ENCODE measurements at places on chromosomes 6 and 20.
A peak's percentile ranks its signal among the peaks of the same experiment; 100 is the strongest.

GRCh38 chr6:27889628-27890444, 22.4 kb downstream of the OR2B2 start:
- no peak for DNase-seq

GRCh38 chr6:163457637-163458561, 43.4 kb downstream of the QKI start:
- no peak for DNase-seq

GRCh38 chr20:8670893-8671215, 398.0 kb upstream of the PLCB4 start:
- peak; percentile 39 for DNase-seq

- no peak for DNase-seq
These were observed 532 bp downstream of the TMEM74B start for GRCh38 chr20:1184260-1184637.

DNA sequence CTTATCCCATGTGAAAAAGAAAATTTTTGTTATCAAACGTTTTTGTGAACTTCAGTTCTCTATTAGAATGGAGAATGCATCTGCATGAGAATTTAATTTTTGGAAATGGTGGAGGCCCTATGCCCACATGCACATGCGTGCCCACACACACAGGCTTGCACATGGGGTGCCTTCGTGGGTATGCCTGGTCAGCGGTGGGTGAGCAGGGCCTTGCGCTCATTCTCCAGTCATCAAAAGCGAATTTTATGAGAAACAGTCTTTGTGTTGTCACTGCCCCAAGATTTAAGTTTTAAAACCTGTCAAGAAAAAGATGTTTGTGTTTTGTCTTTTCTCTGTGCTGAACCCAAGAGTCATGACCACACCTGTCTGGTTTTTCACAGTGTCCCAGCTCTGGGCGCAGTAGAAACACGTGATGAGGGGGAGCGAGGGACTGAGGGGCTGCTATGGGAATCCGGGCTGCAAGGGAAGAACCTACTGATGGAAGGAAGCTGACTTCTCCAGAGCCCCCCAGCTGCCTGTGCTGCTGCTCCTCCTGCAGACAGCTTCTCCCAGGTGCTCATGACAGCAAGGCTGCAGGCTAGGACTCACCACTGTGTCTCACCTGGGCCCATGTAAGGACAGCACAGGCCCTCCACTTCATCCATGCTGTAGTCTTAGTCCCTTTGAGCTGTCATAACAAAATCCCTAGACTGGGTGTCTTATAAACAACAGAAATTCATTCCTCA, 153.6 kb downstream of the SYCP2 start:
- DNase-seq, result no peak

DNA sequence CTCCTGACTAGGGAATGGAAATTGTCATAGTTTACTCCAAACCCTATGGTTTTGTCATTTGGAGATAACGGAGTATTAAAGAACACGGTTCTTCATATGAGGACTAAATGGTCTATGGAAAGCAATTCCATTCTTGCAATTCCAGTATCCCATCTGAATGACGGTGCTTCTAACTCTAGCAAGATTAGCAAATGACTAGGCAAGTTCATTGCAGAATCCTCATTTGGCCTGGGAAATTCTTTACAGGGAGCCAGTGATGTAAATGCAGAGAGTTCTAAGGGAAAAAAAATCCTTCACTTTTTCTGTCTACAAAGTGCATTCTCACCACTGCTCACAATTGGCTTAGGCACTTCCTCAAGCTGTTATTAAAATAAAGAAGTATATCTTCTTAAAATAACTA, 111.5 kb downstream of the MOXD1 start:
- no peak for DNase-seq

GRCh38 chr6:137700751-137701477, 166.1 kb upstream of the TNFAIP3 start:
- no peak for DNase-seq

DNA sequence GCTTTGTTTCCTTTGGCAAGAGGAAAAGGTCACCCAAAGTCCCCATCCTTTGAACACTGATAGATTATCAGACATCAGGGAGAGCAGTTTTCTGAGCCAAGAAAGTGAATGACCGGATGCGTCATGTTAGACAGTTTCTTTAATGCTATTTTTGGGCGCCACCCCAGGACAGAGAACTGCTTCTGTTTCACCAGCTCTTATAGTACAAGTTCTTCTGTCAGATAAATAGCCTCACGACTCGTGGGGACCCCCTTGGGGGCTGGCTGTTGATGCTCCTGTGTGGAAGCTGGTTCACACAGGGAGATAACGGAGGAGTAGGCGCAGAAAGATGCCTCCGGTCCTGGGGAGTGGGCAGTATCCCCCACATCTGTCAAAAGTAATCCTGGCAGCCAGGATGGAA, 54.6 kb downstream of the NPEPL1 start:
- no peak for DNase-seq

- no peak for DNase-seq
These were observed 69.8 kb upstream of the SLC35F1 start for GRCh38 chr6:117837261-117837660.

All from NCI-H1694 treated with DMSO at 0.1 percent for 48 hours (cell line).